Esophagus squamous epithelium (tissue), 5 donors: ENCODE measurements at places on chromosomes 4 and X. TPM values are rescaled to one million over a fixed set of nuclear protein-coding genes. Genes with fewer than 3 reads are reported as not detected.

Gene SORCS2
- 1.1 TPM for total RNA-seq

Gene CYBB
- 1.1 TPM for total RNA-seq

Gene S100G
- total RNA-seq = not detected

Gene ATOH1
- total RNA-seq = not detected

Gene ASMT
- not detected for total RNA-seq

- H3K4me1 ChIP-seq = peaks cover 20% of the 10 kb centered on the region
- DNase-seq = no peak
- no peak overlapping the region for H3K4me3 ChIP-seq
- no peak overlapping the region for H3K27ac ChIP-seq
- no peaks in the 10 kb centered on the region for H3K27me3 ChIP-seq
- H3K36me3 ChIP-seq = no peaks in the 10 kb centered on the region
Measured at GRCh38 chr4:168128601-168129000, 36.3 kb downstream of the ANXA10 start.

DNA sequence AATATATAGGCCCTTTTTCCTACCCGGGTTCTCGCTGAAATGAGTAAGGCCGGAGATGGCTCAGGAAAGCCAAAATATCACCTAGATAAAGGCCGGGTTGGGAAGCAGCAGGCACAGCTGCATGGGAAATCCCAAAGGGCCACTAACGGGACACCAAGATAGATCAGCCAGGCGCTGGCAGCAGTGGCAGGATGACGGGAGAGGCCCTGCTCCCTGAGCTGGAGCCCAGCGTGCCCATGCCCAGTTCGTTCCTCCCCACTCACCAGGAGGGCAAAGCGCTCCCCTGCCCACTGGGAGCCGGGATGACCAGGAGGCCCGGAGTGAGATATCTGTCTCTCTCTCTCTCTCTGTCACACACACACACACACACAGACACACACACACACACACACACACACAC lies 109.8 kb downstream of the DCTD start:
- H3K27me3 ChIP-seq = no peaks in the 10 kb centered on the region
- no peak overlapping the region for H3K4me3 ChIP-seq
- H3K4me1 ChIP-seq = peaks cover 3% of the 10 kb centered on the region

- no peak for DNase-seq
- no peaks in the 10 kb centered on the region for H3K4me1 ChIP-seq
- no peak overlapping the region for H3K27ac ChIP-seq
- no peaks in the 10 kb centered on the region for H3K27me3 ChIP-seq
Measured at GRCh38 chr4:133000012-133000411, 149.1 kb upstream of the PCDH10 start.

GRCh38 chr4:83947125-83947829 lies 411.4 kb downstream of the GPAT3 start:
- no peak for DNase-seq
- no peaks in the 10 kb centered on the region for H3K36me3 ChIP-seq
- no peak overlapping the region for H3K4me3 ChIP-seq
- no peak overlapping the region for H3K27ac ChIP-seq

- H3K27ac ChIP-seq = no peak overlapping the region
- no peaks in the 10 kb centered on the region for H3K36me3 ChIP-seq
- H3K4me1 ChIP-seq = peaks cover 63% of the 10 kb centered on the region
Measured at GRCh38 chrX:13009273-13009672, 34.4 kb downstream of the TMSB4X start.

GRCh38 chr4:125084608-125085007 lies 230.1 kb upstream of the FAT4 start:
- peaks cover 12% of the 10 kb centered on the region for H3K4me1 ChIP-seq
- H3K36me3 ChIP-seq = no peaks in the 10 kb centered on the region
- no peak for DNase-seq

DNA sequence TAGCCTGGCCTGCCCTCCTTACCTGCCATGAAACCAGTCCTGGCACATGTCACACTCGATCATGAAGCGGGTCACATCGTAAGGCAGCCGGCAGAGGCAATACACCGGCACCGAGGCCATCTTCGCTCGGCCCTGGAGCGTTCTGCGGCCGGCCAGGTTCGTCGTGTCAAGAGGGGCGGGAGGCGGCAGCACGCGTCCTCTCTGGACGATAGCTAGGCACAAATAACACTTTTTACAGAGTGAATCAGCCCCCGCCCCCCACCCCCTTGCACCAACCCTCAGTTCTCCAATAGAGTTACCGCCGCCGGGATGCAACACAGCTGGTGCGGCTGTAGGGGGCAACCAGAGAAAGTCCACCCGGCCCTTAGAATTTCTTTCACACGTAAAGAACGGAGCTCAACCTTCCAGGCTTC lies 1.7 kb downstream of the PHF8 start:
- H3K27ac ChIP-seq = peak overlapping the region; percentile 95
- H3K4me3 ChIP-seq = peak overlapping the region; percentile 64
- H3K36me3 ChIP-seq = no peaks in the 10 kb centered on the region

DNA sequence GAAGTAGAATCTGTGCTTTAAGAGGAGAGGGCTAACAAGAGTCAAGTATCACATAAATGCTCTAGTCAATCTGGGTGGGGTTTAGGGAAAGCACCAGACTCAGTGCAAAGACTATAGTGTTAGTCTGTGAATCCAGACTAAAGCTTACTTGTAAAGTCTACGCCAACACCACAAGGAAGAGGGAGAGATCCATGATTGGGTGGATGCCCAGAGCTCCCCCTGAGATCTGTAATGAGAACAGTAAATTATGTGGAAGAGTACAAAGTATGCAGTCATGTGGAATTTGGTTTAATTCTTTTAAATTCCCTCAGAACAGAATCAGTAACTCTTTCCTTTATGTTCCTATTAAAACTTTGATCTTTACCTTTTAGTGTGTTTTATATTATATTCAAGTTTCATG lies 354.7 kb upstream of the SPANXN4 start:
- no peaks in the 10 kb centered on the region for H3K36me3 ChIP-seq
- no peak for DNase-seq
- no peak overlapping the region for H3K27ac ChIP-seq
- H3K4me1 ChIP-seq = no peaks in the 10 kb centered on the region
- H3K4me3 ChIP-seq = no peak overlapping the region

DNA sequence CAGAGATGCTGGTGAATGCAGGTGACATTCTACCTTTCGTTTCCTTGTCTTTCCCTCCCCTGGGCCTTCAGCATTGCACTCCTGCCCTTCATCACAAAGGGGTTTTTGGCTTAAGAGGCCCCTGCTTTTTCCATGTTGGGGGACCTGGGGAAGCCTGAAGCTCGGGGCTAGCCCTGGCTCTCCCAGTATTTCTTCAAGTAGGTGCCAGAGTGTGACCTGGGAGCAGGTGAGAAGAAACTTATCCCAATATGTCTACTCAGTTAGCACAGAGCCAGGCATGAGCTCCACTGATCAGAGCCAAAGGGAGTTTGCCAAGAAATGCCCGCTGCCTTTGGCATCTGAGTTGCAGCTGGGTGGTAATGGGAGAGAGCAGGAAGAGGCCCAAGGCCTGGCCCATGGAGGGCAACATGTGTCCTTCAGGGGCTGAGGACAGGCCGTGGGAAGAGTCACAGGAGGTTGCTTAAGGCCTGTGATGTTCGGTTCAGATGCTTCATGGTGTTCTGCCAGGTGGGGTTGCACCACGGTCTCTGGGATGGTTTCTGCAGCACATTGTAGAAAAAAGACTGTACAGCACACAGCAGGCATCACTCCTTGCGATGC lies 7.6 kb downstream of the PRRG3 start:
- no peaks in the 10 kb centered on the region for H3K36me3 ChIP-seq
- H3K27me3 ChIP-seq = no peaks in the 10 kb centered on the region
- no peak overlapping the region for H3K27ac ChIP-seq
- no peaks in the 10 kb centered on the region for H3K4me1 ChIP-seq
- H3K4me3 ChIP-seq = no peak overlapping the region

DNA sequence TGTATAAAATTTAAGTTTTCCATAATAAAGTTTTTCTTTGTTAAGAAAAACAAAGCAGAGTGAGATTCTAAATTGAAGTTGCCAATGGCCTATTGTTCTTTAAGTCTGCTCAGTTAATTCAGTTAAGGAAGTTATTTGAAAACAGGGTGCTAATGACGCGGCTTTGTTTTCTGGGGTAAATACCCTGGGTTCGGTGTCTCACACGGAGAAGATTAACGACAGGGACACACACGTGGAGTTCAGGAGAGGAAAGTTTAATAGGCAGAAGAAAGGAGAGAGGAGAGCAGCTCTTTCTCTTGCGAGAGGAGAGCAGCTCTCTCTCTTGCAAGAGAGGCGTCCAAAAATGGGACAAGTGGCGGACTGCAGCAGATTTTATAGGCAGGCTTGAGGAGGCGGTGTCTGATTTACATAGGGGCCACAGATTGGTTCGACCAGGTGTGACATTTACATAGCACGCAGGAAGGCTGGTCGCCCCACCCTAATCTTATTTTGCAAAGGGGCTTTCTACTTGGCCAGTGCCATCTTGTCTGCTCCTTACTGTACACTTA lies 9.6 kb downstream of the CA5B start:
- H3K36me3 ChIP-seq = no peaks in the 10 kb centered on the region
- H3K4me1 ChIP-seq = peaks cover 18% of the 10 kb centered on the region
- DNase-seq = no peak
- H3K27me3 ChIP-seq = no peaks in the 10 kb centered on the region

- H3K4me1 ChIP-seq = peaks cover 12% of the 10 kb centered on the region
- no peak overlapping the region for H3K4me3 ChIP-seq
- no peak for DNase-seq
- no peaks in the 10 kb centered on the region for H3K27me3 ChIP-seq
Measured at GRCh38 chr4:93178279-93178678, 650.3 kb upstream of the ATOH1 start.

GRCh38 chrX:6545712-6546111 lies 10.8 kb upstream of the VCX3A start:
- DNase-seq = no peak
- no peak overlapping the region for H3K4me3 ChIP-seq
- no peaks in the 10 kb centered on the region for H3K36me3 ChIP-seq
- H3K27me3 ChIP-seq = no peaks in the 10 kb centered on the region

- H3K4me3 ChIP-seq = no peak overlapping the region
- peaks cover 17% of the 10 kb centered on the region for H3K36me3 ChIP-seq
- H3K27ac ChIP-seq = peak overlapping the region; percentile 11
- peaks cover 15% of the 10 kb centered on the region for H3K4me1 ChIP-seq
Measured at GRCh38 chr4:152663203-152664066, 16.4 kb downstream of the TMEM154 start.

DNA sequence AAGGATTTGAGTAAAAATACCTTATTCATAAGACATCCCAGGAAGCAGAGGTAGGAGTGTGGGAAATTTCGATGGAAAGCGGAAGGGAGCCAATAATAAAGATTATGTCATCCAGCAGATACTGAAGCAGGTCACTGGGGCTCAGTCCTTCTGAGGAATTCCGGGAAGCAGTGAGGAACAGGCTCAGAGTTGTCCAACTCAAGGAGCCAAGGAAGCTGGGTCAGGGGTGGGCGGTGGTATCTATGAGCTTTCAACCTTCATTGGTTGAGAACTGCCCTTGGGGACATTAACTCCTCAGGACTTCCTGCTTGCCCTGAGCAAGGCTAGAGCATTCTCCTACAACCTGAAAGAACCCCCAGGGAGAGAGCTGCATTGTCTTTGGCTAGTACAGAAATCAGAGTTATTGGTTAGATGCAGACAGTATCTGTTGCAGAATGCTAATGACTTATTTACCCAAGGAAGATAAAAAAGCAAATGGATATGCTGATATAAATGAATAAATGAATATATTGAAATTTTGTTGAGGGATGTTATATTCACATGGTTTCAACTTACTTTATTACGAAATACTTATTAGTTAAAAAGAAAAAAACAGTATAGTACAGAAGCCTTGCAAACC lies 68.2 kb downstream of the DMP1 start:
- no peak overlapping the region for H3K27ac ChIP-seq
- no peak for DNase-seq
- no peaks in the 10 kb centered on the region for H3K27me3 ChIP-seq
- H3K4me3 ChIP-seq = no peak overlapping the region
- H3K36me3 ChIP-seq = no peaks in the 10 kb centered on the region
- no peaks in the 10 kb centered on the region for H3K4me1 ChIP-seq

- no peaks in the 10 kb centered on the region for H3K36me3 ChIP-seq
- no peaks in the 10 kb centered on the region for H3K4me1 ChIP-seq
- no peaks in the 10 kb centered on the region for H3K27me3 ChIP-seq
- no peak for DNase-seq
- H3K27ac ChIP-seq = no peak overlapping the region
Measured at GRCh38 chr4:23324021-23324690, 565.7 kb downstream of the PPARGC1A start.

DNA sequence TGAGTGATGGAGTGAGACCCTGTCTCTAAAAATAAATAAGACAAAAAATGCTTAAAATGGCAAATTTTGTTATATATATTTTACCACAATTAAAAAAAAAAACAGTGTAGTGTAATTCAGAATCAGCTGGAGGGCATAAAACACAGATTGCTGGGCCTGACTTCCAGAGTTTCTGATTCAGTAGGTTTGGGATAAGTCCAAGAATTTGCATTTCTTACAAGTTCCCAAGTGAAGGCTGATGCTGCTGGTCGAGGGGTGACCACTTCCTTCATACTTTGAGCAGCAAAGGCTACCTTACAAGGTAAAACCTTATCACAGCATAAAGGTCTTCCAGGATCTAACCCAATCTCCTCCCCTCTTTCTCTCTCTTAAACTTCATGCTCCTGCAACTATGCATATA lies 40.7 kb downstream of the KLHL8 start:
- no peak for DNase-seq
- H3K36me3 ChIP-seq = no peaks in the 10 kb centered on the region
- no peaks in the 10 kb centered on the region for H3K4me1 ChIP-seq
- no peak overlapping the region for H3K4me3 ChIP-seq
- H3K27me3 ChIP-seq = no peaks in the 10 kb centered on the region

DNA sequence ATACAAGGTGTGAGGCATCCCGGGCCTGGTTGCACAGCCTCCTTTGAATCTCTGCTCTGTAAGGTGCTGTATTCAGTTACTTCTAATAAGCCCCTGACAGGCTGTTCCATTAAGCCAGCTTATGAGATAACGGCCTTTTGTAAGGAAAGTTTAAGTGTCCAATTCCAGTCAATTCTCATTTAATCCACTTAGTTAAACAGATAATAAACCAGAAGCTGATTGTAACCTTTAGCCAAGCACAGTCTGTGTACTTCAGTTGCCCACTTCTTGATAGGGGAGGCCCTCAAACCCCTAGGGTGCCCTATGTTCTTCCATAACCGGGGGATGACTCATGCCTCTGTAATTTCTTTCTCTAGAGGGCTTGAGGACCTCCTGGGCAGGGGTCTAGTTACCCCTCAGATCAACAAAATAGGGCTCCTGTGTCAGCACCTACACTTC lies 63.4 kb downstream of the RASL11B start:
- no peaks in the 10 kb centered on the region for H3K4me1 ChIP-seq
- no peak for DNase-seq
- no peak overlapping the region for H3K27ac ChIP-seq
- no peak overlapping the region for H3K4me3 ChIP-seq
- H3K27me3 ChIP-seq = no peaks in the 10 kb centered on the region

- H3K36me3 ChIP-seq = no peaks in the 10 kb centered on the region
- H3K27me3 ChIP-seq = no peaks in the 10 kb centered on the region
- DNase-seq = no peak
- H3K4me3 ChIP-seq = no peak overlapping the region
- H3K27ac ChIP-seq = no peak overlapping the region
Measured at GRCh38 chrX:123833387-123833786, 26.5 kb upstream of the XIAP start.

- H3K27me3 ChIP-seq = no peaks in the 10 kb centered on the region
- no peaks in the 10 kb centered on the region for H3K36me3 ChIP-seq
- H3K27ac ChIP-seq = no peak overlapping the region
- no peaks in the 10 kb centered on the region for H3K4me1 ChIP-seq
- DNase-seq = no peak
Measured at GRCh38 chr4:35689870-35690269, 554.4 kb downstream of the ARAP2 start.

GRCh38 chr4:1501754-1502500 lies 95.7 kb upstream of the NKX1-1 start:
- H3K36me3 ChIP-seq = no peaks in the 10 kb centered on the region
- no peaks in the 10 kb centered on the region for H3K4me1 ChIP-seq
- H3K27me3 ChIP-seq = no peaks in the 10 kb centered on the region
- no peak for DNase-seq
- H3K4me3 ChIP-seq = no peak overlapping the region
